ENCODE measurements at places on chromosomes 12 and 14.
A peak's percentile ranks its signal among the peaks of the same experiment; 100 is the strongest.

DNA sequence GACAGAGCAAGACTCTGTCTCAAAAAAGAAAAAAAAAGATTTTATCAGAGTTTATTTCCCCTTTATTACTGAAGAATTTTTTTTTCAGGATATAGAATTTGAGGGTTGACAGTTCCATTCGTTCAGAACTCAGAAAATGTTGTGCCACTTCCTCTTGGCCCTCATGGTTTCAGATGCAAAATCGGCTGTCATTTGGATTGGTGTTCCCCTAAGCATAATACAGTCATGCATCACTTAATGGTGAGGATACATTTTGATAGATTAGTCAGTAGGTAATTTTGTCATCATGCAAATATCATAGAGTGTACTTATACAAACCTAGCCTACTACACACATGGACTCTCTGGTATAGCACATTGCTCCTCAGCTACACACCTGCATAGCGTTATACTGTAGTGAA lies 263.9 kb upstream of the RTL1 start:
- peaks cover 62% of the 10 kb centered on the region for H3K27me3 ChIP-seq
- H3K4me3 ChIP-seq, result no peak overlapping the region
- no peaks in the 10 kb centered on the region for H3K36me3 ChIP-seq
- H3K27ac ChIP-seq, result no peak overlapping the region
- H3K4me1 ChIP-seq, result no peaks in the 10 kb centered on the region

DNA sequence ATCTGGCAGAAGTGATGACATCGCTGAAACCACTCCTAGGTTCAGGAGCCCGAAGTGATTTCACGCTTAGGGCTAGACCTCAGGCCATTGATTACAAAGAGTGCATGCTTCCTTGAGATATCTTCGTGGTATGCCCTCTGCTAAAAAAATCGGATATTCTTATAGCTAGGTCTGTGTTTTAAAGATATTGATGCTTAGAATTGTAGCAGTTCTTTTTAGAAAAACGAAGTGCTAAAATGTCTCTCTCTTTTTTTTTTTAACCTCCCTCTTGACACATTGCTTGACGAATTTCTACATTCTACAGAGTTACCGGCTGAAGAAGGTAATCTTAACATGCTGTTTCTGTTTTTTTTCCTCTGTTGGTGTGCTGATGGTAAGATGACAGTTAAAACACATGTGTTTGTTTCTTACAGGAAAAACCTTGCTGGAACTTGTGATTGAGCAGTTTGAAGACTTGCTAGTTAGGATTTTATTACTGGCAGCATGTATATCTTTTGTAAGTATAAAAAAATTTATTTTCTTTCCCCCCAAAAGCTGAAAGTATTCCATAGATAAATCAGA lies 1.3 kb downstream of the ATP2A2 start:
- no peaks in the 10 kb centered on the region for H3K27me3 ChIP-seq
- H3K36me3 ChIP-seq, result peaks cover 24% of the 10 kb centered on the region
- peak overlapping the region; percentile 93 for H3K4me3 ChIP-seq
- peak overlapping the region; percentile 98 for H3K27ac ChIP-seq

GRCh38 chr12:76768576-76768975 lies 4.7 kb downstream of the ZDHHC17 start:
- no peak overlapping the region for H3K4me3 ChIP-seq
- peaks cover 15% of the 10 kb centered on the region for H3K36me3 ChIP-seq
- no peak overlapping the region for H3K27ac ChIP-seq
- no peak for DNase-seq

DNA sequence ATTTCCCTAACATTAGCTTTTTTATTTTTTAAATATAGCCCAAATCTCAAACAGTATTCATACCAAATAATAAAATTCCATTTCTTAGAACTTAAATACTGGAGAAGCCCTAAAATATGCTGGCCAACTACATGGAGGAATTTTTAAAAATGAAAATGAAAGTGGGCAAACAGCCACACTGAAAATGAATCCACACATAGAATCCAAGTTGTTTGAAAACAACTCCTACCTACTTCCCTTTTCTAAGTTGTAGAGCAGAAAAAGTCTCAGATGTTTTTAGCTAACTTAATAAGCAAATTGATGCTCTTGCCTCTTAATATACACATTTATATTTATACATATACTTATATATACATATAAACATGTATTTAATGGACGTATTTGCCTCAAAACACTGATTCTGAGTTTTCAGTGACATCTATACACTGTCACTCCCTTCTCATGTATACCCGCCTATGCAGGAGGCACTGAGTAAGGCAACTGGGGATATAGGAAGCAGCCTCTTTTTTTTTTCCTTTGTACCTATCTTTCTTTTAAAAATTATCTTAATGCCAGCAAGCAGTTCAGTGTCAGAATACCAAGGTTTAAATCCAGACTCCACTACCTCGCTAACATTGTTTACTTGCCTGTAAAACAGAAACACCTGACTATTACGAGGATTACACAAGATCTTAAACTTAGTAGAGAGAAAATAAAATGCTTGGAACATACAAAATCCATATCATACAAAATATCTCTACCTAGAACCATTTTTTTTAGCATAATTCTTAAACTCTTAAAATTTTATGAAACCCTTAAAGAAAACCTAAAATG lies 13.3 kb downstream of the DICER1 start:
- peaks cover 3% of the 10 kb centered on the region for H3K36me3 ChIP-seq
- no peaks in the 10 kb centered on the region for H3K27me3 ChIP-seq
- no peak for DNase-seq
- H3K4me1 ChIP-seq, result peaks cover 76% of the 10 kb centered on the region
- H3K27ac ChIP-seq, result no peak overlapping the region

GRCh38 chr14:99157676-99158075 lies 114.3 kb downstream of the BCL11B start:
- H3K4me3 ChIP-seq, result no peak overlapping the region
- H3K27me3 ChIP-seq, result no peaks in the 10 kb centered on the region
- H3K27ac ChIP-seq, result no peak overlapping the region
- H3K36me3 ChIP-seq, result peaks cover 7% of the 10 kb centered on the region

DNA sequence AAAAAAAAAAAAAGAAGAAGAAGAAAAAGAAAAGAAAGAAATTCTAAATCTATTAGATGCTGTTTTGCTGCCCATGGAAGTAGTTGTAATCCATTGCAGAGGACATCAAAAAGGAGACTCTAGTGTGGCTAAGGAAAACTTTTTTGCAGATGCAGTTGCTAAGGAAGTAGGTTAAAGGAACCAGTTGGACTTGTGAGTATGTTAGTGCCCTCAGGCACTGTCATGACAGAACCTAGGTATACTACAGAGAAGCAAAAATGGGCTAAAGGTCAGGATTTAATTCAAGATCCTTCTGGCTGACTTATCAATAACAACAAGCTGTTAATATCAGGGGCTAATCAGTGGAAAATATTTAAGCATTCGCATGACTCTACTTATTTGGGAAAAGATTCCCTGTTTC lies 1571.6 kb upstream of the FLRT2 start:
- no peak overlapping the region for H3K27ac ChIP-seq
- DNase-seq, result no peak
- H3K4me3 ChIP-seq, result no peak overlapping the region
- no peaks in the 10 kb centered on the region for H3K27me3 ChIP-seq

DNA sequence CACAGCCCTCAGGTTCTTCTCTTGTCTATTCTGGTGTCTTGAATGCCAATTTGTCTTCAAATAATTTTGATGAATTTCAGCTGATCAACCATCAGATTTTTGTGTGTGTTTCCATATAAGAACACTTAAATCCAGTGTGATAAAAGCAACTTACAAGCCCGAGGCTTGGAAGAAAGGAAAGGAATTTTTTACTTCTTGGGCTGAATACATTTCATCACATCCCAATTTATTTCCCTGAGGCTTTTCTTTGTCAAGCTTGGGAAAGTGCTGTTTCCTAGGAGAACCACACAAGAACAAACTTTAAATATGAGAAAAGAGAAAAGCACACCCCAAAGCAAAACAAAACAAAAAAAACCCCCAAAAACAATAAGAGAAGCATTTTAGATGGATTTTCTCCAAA lies 26.6 kb downstream of the GPRC5D start:
- peaks cover 3% of the 10 kb centered on the region for H3K36me3 ChIP-seq
- H3K27ac ChIP-seq, result no peak overlapping the region
- H3K27me3 ChIP-seq, result peaks cover 24% of the 10 kb centered on the region
- no peak for DNase-seq
